HT1080 (cell line): ENCODE measurements at places on chromosomes 2 and 18. TPM values are rescaled to one million over a fixed set of nuclear protein-coding genes. Genes with fewer than 3 reads are reported as not detected.

DNA sequence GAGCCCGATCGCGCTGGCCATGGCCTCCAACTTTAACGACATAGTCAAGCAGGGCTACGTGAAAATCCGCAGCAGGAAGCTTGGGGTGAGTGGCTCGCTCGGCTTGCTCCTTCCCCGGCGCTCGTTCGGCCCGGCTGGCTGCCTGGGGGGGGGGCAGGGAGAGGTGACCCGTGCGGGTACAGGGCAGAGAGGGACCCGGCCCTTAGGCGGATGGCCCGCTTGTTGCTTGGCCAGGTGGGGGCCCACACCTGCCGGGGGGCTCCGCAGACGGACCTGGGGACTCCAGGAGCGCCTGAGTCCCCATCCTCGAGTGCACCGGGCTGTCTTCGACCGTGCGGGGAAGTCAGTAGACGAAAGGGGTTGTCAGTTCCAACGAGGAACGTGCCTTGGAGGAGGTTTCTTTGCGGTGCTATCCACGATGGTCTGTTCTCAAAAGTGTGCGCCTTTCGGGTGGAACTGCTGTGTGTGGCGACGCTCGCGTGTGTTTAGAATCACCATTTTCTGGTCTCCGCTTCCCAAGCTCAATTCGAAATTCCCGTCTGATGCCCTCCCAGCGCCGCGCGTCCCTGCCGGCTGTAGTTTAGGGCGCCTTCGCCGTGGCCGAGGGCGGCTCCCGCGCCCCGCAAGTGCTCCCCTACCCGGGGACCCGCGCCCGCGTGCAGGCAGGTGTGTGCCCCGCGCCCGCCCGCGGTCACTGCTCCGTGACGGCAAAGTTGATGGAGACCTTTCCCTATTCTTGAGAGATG, 711 bp downstream of the DOK6 start:
- DNase-seq: no peak

DNA sequence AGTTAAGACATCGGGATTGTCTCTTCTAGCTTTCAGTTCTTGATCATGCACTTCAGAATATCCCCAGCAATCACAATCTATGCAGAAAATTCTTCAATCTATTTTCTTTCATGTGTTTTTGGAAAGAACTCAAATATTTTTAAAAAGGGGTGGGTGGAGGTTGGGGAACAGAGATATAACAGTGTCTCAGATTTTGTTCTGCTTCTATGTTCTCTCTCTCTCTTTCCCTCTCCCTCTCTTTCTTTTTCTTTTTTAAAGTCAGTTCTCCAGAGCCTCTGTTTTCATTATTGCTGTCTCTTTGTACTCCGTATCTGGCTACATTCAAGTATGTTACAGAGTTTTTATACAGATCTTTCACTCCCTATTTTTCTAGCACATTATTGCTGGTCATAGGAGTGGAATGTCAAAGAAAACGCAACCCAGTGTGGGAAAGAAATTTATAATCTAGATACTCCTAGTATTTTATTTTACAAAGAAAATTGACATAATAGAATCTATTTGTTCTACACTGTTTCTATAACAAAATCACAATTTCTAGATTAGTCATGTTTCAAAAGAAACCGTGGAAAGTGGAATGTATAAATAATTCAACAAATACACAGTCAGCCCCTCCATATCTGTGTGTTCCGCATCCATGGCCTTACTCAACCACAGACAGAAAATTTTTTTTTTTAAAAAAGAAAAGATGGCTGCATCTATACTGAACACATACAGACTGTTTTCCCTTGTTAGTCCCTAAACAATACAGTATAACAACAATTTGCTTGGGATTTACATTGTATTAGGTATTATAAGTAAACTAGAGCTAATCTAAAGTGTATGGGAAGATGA, 11.2 kb upstream of the NEMP2 start:
- DNase-seq: no peak

- peak; percentile 34 for DNase-seq
Measured at GRCh38 chr2:228927028-228928010, 343.8 kb downstream of the PID1 start.

- peak; percentile 28 for DNase-seq
Measured at GRCh38 chr18:51028201-51028805, 1.7 kb upstream of the SMAD4 start.

DNA sequence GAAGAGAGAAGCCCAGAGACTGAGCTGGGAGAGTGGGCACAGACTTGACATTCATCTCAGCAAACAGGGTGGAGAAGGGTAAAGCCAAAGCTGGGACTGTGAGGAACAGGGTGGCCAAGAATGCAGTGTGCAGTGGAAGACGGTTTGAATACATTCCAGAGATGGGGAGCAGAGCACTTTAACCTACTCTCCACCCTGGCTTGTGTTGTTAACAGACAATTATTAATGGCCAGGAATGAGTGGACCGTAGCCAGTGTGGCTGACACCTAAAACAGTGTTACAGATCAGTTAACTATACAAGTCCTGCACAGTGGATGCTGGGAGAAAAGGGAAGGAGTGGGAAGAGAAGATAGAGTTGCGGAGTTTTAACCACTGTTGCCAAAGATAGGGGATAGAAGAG, 7.4 kb upstream of the NAB1 start:
- DNase-seq: no peak

DNA sequence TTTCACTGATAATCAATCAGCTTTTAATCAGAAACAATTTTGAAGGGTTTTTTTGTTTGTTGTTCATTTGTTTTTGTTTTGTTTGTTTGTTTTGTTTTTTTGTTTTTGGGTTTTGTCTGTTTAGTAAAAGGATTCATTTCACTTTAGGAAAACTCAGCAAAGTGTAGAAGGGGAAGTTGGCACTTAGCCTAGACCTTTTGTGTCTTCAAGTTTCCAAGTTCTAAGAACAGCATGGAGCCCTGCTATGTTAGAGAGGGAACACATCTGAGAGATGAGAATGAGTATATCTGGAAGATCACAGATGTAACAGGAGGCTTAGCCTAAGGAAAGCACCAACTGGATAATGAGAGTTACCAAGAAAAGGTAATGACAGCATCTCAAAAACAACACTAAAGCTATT, 501.5 kb downstream of the ERBB4 start:
- no peak for DNase-seq

GRCh38 chr18:26459340-26459739, 89.0 kb downstream of the KCTD1 start:
- no peak for DNase-seq

DTNA gene
- 10.6 and 15.8 TPM in 2 replicates for total RNA-seq

MEP1B gene
- not detected in 2 replicates for total RNA-seq

RBM44 gene
- total RNA-seq: 0.32 and 0.40 TPM in 2 replicates

FSHR gene
- not detected in 2 replicates for total RNA-seq

POTEC gene
- 0.24 TPM in 1 of 2 replicates, not detected in the other for total RNA-seq
